ENCODE measurements at places on chromosomes 12 and 14.

DNA sequence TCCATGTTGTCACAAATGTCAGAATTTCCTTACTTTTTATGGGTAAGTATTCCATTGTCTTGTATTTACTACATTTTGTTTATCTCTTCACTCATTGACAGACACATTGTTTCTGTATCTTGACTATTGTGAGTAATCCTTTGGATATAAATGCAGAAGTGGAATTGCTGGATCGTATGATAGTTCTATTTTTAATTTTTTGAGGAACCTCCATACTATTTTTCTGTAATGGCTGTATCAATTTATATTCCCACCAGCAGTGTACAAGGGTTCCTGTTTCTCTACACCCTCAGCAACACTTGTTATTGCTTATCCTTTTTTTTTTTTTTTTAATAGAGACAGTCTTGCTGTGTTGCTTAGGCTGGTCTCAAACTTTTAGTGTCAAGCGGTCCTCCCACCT is 3.5 kb upstream of the KICS2 start:
- no peak for DNase-seq

DNA sequence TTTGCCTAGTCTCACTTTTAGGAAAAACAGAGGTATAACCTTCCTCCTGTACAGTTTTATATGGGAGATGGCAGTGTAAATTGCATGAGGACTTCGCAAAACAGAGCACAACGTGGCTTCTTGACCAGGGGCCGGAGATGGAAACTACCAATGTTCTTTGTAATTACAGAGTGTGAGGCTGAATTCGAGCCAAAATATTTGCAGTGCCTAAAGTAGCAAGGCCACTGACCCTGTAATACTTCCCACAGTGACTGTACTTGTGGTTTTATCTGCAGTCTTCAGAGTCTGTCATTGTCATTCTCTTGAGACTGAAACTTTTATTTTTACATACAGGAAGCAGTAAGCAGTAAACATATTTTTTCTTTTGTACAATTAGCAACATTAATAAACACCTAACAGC is 98.9 kb downstream of the RERG start:
- DNase-seq, result no peak

DNA sequence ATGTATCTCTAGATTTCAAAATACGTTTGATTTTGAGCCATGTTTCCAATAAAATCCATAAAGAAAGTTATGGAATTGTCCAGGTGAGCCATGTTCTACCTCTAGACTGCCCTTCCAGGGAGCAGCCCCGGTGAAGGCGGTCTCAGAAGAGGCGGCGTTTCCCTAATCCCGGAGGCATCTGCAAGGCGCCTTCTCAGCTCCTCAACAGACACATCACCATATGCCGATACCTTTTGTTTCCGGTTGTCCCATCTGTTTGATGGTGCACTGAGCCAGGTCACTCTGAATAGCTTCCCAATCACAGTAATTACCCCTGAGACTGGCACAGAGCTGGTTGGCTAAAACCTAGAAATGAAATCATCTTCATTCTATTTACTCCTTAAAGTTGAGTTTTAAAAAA is 305.5 kb upstream of the FKBP4 start:
- no peak for DNase-seq

DNA sequence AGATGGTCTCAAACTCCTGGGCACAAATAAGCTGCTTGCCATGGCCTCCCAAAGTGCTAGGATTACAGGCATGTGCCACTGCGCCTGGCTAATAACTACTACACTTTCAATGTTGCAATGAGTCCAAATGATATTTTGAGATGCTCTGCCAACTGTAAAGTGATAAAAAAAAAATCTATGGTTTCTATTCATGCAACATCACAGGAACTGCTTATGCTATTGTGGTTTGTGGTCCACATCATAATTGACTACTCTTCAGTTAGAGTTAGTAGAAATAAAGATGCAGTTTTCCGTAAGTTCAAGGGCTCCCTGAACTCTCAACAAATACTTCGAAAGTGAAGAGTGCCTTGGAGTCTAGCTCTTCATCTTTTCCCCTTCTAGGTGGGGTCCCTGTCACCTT is 239.4 kb downstream of the C12orf75 start:
- no peak for DNase-seq

DNA sequence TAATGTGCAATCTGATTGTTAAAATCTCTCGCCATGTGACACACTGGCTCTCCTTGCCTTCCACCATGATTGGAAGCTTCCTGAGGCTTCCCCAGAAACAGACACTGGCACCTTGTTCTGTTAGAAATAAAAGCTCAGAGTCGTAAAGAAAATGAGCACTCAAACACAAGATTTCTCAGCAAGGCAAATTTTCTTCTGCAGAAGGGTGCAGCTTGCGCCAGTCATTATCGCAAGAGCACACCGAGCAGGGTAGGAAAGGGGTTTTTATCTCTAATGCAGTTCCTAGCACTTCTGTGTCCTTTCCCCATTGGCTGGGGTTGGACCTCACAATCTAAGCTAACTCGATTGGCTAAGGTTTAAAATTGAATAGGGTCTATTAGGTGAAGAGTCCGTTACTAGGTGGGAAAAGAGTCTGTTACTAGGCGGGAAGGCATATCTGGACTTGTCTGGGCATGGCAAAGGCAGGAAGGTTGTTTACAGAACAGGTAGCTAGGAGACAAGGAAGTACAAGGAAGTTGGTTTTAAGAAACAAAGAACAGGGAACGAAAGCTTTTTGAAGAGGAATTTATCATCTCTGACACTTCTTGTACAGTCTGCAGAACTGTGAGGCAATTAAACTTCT is 62.6 kb upstream of the BICD1 start:
- no peak for DNase-seq

DNA sequence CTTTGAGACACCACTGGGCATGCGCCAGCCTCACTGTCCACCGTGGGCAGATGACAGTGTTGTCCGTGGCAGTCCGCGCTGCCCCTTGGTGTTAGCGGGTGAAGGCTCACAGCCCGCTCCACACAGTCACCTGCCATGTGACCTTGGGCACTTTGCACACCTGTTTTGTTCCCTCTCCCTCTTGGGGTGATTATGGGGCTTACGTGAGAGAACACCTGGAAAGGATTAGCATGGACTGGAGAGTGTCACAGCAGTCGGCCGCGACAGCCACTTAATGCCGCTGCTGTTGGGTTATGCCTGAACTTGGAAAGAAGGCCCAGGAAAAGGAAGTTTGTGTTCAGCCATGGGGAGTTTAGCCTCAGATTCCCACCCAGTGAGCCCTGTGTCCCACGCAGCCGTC is 94.2 kb downstream of the DDX51 start:
- no peak for DNase-seq

DNA sequence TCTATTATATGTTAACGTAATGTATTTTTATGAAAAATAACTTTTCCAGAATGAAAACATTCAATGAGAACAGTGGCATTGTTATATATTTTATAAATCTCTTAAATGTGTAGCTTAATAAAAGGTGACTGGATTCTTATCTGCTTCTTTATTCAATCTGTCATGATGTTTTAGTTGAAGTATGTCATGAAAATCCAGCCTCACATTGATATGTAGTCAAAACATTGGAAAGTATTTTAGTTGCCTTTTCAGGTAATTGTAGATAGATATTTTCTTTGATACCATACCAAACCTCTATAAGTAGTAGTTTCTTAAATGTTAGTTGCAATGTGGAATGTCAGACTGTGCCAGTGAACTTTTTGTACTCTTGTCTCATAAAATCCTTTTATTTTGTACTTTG is 41.3 kb upstream of the MSRB3 start:
- DNase-seq, result no peak

GRCh38 chr12:57211791-57212700 is 4.5 kb upstream of the NXPH4 start:
- no peak for DNase-seq

- no peak for DNase-seq
These were observed 62.9 kb downstream of the GLRX5 start for GRCh38 chr14:95597784-95598211.

DNA sequence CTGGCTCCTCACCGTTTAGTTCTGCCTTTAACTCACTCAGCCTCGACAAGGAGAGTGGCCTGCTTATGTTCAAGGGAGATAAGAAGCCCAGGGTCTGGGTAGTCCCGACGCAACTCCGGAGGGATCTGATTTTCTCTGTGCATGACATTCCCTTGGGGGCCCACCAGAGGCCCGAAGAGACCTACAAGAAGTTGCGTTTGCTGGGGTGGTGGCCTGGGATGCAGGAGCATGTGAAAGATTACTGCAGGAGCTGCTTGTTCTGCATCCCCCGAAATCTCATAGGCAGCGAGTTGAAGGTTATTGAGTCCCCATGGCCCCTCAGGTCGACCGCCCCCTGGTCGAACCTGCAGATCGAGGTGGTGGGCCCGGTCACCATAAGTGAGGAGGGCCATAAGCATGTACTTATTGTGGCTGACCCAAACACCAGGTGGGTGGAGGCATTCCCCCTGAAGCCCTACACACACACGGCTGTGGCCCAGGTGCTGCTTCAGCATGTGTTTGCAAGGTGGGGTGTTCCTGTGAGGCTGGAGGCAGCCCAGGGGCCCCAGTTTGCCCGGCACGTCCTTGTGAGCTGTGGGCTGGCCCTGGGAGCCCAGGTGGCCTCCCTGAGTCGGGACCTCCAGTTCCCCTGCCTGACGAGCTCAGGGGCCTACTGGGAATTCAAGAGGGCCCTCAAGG is 13.1 kb downstream of the CBLN3 start:
- no peak for DNase-seq

DNA sequence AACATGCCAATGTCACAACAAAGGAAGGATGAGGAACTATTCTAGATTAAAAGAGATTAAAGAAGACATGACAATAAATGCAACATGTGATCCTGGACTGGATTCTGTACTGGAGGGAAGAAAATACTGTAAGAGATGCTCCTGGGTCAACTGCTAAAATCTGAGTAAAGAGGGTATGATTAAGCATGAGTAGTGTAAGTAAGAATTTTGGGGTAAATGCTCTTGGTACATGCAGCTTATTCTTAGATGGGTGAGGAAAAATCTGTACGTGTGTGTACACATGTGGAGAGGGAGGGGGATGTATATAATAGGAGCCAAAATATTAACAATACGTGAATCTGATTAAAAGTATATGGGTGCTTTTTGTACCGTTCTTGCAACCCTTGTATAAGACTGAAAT is 66.0 kb downstream of the CDC42BPB start:
- DNase-seq, result no peak

- DNase-seq, result no peak
These were observed 123.4 kb downstream of the ADCK1 start for GRCh38 chr14:77923131-77923936.

- no peak for DNase-seq
These were observed 93.0 kb upstream of the MANSC4 start for GRCh38 chr12:27873010-27873409.

DNA sequence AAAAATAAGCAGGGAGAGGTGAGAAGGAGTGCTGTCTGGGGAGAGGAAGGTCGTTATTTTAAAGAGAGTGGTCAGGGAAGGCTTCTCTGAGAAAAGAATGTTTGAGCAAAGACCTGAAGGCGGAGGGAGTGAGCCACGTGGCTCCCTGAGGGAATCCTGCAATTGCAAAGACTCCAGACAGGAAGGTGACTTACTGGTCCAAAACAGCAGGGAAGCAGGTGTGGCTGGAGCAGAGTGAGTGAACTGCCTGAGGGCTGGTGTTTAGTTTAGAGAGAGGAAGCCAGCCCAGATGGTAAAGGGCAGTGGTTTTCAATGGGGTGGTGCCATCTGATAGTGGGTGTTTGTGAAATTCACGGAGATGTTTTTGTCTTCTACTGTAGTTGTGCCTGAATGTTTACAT is 58.8 kb upstream of the LTA4H start:
- no peak for DNase-seq

DNA sequence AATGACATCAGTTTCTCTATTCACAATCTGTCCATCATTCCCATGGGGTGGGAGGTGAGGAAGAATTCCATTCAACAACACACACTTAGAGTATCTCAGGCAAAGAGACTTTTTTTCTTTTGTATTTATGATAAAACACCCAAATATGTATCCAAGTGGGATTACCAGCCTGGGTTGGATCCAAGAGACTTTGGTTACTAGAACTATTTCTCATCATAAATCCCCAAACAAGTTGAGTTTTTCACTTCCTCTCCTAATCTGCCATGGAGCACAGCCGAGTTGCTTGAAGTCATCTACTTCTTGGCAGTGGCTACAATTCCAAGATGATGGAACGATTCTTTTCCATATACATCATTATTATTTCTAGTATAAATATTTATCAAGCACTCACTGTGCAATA is 209.2 kb upstream of the HMGA2 start:
- DNase-seq, result no peak

GRCh38 chr12:103647267-103647666 is 60.2 kb downstream of the STAB2 start:
- no peak for DNase-seq

- no peak for DNase-seq
These were observed at the start of gene CNTN1 for GRCh38 chr12:40691913-40692764. Gene CNTN1 (plus strand): TSS chr12:40692439.

GRCh38 chr12:81759190-81760051 is at the start of gene PPFIA2:
Gene PPFIA2 (minus strand): TSS chr12:81759350.
- DNase-seq, result no peak

- peak; percentile 33 for DNase-seq
These were observed 140.5 kb downstream of the FOXN3 start for GRCh38 chr14:89276424-89276975.

Data from activated CD8-positive, alpha-beta memory T cell treated with anti-CD3 and anti-CD28 coated beads for 4 hours (primary cell).